ENCODE measurements at places on chromosomes 5 and 9. TPM values are rescaled to one million over a fixed set of nuclear protein-coding genes. Genes with fewer than 3 reads are reported as not detected.

Gene PRLR
- total RNA-seq, result 0.51 TPM

Gene NMUR2
- total RNA-seq, result not detected

Gene SPATA31D4
- total RNA-seq, result not detected

Gene PCDHB9
- total RNA-seq, result 3.1 TPM

Gene PKD2L2
- not detected for total RNA-seq

DNA sequence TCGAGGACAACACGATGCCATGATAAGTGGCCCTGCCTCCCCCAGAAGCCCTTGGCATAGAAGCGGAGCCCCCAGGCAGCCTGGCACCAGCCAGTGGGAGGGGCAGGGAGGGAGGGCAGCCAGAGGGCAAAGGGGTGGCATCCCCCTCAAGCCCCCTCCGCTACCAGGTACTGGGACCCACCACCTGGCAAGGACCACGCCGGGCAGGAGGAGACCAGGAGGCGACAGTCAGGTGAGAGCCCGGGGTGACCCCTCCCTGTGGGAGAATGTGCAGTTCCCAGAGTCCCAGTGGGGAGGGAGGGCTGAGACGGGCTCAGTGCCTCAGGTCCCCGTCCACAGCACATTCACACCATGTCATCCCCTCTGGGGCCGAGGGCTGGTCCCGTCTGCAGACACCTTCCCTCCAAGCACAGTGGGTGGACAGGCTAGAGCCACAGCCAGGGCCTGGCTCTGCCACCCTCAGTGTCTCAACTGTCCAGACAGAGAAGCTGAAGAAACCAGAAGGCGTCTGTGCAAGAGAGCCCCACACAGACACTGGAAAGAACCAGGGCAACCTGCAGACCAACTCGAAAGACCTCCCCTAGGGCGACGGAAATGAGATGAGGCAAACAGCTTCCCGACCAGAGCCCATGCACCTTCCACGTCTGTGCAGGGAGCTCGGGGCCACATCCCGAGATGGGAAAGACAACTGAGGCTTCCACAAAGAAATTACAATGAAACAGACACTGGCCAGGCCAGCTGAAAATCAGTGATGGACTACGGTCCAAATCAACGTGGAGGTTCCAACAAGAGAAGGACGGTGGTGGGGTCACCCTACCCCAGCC is 11.1 kb downstream of the BRD3 start:
- no peaks in the 10 kb centered on the region for H3K36me3 ChIP-seq
- no peak overlapping the region for H3K27ac ChIP-seq
- DNase-seq, result peak; percentile 1
- peaks cover 36% of the 10 kb centered on the region for H3K4me1 ChIP-seq
- H3K4me3 ChIP-seq, result no peak overlapping the region
- no peaks in the 10 kb centered on the region for H3K27me3 ChIP-seq

DNA sequence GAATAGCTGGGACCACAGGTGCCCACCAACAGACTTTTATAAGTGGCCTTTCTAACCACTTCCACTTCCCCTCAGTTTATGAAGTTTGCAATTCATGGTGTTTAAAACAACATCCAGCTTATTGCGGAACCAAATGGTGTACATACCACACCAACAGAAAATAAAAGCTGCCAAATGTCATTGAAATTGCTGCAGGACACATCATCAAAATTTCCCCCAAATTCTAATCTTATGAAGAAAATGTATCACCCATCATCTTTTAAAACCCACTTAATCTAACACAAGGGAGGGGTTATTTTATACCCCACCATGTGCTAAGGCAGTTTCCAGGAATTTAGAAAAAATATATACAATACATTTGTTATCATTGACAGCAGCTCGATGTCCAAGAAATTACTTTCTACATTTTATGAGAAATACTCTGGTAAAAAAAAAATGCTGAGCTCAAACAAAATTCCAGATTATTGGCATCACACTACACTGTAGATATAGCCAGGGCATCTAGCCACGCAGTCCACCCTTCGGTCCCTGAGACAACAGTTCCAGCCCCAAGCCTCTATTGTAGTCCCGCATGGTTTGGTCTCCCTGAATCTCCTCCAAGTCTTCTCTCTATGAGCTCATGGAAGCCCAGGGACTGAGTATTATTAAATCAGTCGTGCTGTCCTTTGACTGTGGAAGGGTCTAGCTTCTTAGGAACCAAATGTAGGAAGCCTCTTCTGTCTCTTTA is 372.8 kb upstream of the SLC30A5 start:
- no peak overlapping the region for H3K4me3 ChIP-seq
- no peaks in the 10 kb centered on the region for H3K4me1 ChIP-seq
- DNase-seq, result no peak
- no peak overlapping the region for H3K27ac ChIP-seq
- no peaks in the 10 kb centered on the region for H3K36me3 ChIP-seq

GRCh38 chr5:124752854-124753720 is 6.6 kb upstream of the ZNF608 start:
- H3K27ac ChIP-seq, result no peak overlapping the region
- H3K27me3 ChIP-seq, result no peaks in the 10 kb centered on the region
- no peaks in the 10 kb centered on the region for H3K36me3 ChIP-seq
- no peak overlapping the region for H3K4me3 ChIP-seq
- no peak for DNase-seq

DNA sequence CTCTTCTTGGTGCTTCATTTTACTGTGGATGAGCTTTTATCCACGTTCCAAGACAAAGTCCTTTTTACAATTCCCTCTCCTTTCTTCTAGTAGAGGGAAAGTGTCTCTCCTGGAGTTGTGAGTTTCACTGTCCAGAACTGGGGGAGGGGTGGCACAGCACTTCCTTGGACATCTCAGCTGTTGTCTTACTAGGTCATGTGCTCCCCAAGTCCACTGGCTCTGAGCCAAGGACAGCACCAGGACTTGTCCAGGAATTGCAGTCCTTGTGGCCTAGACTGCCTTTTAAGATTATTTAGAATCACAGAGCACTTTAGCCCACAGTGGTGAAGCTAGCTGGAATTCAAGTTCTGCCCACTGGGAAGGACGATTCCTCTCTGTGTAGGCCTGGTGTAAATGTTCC is 700.2 kb upstream of the PTPRD start:
- H3K27me3 ChIP-seq, result no peaks in the 10 kb centered on the region
- DNase-seq, result no peak
- H3K4me3 ChIP-seq, result no peak overlapping the region

- no peak overlapping the region for H3K27ac ChIP-seq
- no peaks in the 10 kb centered on the region for H3K36me3 ChIP-seq
- peaks cover 13% of the 10 kb centered on the region for H3K4me1 ChIP-seq
- no peak overlapping the region for H3K4me3 ChIP-seq
- no peaks in the 10 kb centered on the region for H3K27me3 ChIP-seq
Measured at GRCh38 chr9:121859646-121860045, 208.2 kb downstream of the DAB2IP start.

GRCh38 chr5:98827161-98827560 is 53.7 kb downstream of the RGMB start:
- no peak overlapping the region for H3K27ac ChIP-seq
- peak; percentile 53 for DNase-seq
- no peaks in the 10 kb centered on the region for H3K4me1 ChIP-seq
- no peak overlapping the region for H3K4me3 ChIP-seq

DNA sequence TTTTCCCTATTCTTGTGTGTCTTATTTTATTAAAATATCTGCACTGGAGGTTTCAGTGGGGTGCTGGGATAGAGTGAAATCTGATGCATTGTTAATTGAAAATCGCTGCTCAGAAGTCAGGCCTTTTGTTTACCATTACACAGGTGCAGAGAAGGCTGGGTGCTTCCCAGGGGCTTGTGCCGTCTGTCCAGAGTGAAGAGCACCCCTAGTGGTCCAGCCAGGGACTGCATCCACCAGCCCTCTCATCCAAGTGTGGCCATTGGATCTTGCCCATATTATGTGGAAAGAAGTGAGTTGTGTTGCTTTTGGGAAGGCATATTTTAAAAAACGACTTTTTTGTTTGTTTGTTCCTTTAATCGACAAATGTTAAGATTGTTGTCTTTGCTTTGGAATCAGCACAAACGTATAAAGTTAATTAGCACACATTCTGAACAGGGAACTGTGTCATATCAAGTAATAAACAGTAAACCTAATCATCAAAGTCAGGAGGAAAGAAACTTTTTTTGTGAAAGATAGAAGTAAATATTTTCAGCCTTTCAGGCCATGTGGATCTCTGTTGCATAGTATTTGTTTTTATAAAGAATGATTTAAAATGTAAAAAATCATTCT is 315.6 kb downstream of the MTRR start:
- H3K4me3 ChIP-seq, result no peak overlapping the region
- H3K36me3 ChIP-seq, result no peaks in the 10 kb centered on the region
- peak; percentile 70 for DNase-seq
- H3K27me3 ChIP-seq, result no peaks in the 10 kb centered on the region
- no peak overlapping the region for H3K27ac ChIP-seq
- H3K4me1 ChIP-seq, result no peaks in the 10 kb centered on the region

DNA sequence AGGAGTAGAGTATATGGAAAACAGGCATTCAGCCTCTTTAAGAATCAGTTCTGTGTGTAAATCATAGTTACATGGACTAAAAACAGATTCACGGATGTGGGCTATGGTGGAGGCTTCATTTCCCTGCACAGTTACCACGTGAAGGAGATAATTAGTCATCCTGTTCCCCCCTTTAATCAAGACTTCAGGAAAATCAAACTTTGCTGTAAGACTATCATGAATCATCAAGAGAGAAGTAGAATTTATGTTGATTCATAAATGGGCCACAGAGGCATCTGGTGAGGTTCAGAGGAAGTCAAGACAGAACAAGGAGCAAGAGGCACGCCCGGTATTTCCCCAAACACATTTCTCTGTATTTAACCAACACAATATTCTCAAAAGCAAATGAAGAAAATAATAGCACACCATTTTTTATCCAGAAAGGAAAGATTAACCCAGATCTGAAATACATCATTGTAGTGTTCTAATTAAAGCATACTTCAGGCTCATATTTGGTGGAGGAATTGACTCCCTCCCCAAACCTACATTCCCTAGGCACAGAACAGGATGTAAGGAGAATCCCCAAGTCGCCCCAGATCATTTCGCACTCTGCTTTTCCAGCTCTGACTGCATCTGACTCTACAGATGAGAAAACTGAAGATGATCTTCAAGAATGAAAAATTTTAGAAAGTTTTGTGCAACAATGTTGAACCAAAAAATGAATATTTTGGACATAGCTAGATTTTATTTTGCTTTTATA is 175.8 kb upstream of the GAS1 start:
- no peaks in the 10 kb centered on the region for H3K27me3 ChIP-seq
- no peaks in the 10 kb centered on the region for H3K4me1 ChIP-seq
- H3K4me3 ChIP-seq, result no peak overlapping the region
- DNase-seq, result no peak
- H3K36me3 ChIP-seq, result no peaks in the 10 kb centered on the region

DNA sequence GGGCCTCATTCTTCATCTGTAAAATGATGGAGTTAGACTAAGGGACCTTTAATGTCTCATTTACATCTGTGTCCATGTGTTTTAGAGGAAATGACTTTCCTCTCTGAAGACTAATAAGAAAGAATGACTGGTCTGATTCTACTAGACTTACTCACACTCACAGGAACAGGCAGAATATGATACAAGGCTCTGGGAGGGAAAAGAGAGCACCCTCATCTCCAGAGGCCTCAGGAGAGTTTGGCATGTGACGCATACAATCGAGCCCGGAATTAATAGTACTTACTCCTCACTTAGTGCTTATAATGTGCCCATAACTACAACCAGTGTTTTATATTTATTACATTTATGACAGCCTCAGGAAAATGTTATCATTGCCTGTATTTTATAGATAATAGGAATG is 608.7 kb downstream of the KCTD16 start:
- H3K36me3 ChIP-seq, result no peaks in the 10 kb centered on the region
- no peaks in the 10 kb centered on the region for H3K27me3 ChIP-seq
- no peak overlapping the region for H3K27ac ChIP-seq
- no peaks in the 10 kb centered on the region for H3K4me1 ChIP-seq
- DNase-seq, result no peak

DNA sequence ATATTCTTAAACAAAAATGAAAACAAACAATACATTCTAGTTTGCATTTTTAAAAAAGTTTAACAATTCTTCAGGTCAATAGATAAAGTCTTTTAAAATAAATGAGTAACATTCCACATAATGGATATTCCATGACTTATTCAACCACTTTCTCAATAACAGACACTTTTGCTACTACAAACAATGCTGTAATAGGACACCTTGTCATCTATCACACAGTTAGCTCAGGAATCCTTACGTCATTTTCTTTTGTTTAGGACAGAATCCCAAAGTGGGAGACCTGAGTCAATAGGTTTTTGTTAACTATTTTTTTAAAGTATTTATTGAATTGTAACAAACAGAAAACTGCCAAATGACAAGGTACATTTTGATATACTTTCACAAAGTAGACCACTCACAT is 72.5 kb downstream of the CEP120 start:
- peaks cover 8% of the 10 kb centered on the region for H3K36me3 ChIP-seq
- no peak overlapping the region for H3K27ac ChIP-seq
- DNase-seq, result no peak
- H3K4me1 ChIP-seq, result no peaks in the 10 kb centered on the region
- no peaks in the 10 kb centered on the region for H3K27me3 ChIP-seq

- H3K4me3 ChIP-seq, result peak overlapping the region; percentile 97
- peak overlapping the region; percentile 88 for H3K27ac ChIP-seq
- no peaks in the 10 kb centered on the region for H3K36me3 ChIP-seq
- peaks cover 11% of the 10 kb centered on the region for H3K4me1 ChIP-seq
- H3K27me3 ChIP-seq, result no peaks in the 10 kb centered on the region
Measured at GRCh38 chr9:124868511-124869465, 6.9 kb downstream of the ARPC5L start.

DNA sequence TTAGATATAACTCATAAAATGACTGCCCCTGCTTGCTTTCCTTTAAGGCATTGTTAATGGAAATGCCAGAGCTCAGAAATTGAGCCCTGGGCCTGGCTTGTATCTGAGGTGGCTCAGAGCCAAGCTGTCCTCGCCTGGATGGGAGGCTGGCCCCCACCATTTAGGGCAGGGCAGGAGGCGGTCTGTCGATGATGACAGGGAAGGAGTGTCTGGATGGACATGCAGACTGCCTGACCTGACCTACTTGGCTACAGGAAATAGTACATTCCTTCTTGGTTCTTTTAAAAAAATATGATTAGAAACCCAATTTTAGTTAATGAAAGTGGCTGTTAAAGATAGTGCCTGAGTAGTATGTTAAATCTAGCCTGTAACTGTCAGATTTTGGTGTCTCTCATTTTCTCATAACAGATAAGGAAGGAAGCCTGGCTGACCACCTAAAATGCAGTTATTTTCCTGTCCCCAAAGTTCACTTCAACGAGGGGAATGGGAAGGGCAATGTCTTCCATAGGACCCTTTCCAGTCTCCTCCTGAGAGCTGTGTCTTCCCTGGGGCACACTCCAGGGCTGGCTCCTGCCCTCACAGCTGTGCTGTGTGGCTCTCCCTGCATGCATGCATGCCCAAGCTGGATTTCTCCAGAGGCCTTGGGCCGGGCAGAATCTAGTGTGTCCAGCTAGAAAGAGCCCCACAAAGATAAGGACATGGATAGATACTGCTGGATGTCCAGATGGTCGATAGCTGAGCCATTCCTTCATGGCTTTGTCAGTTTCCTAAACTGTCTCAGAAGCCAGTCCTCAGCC is 42.3 kb downstream of the MACROH2A1 start:
- no peaks in the 10 kb centered on the region for H3K27me3 ChIP-seq
- no peaks in the 10 kb centered on the region for H3K36me3 ChIP-seq
- no peak overlapping the region for H3K27ac ChIP-seq
- H3K4me1 ChIP-seq, result no peaks in the 10 kb centered on the region
- H3K4me3 ChIP-seq, result no peak overlapping the region

GRCh38 chr5:99022250-99022649 is 93.4 kb upstream of the CHD1 start:
- H3K4me1 ChIP-seq, result no peaks in the 10 kb centered on the region
- no peak overlapping the region for H3K4me3 ChIP-seq
- H3K27ac ChIP-seq, result no peak overlapping the region
- no peaks in the 10 kb centered on the region for H3K36me3 ChIP-seq
- no peak for DNase-seq
- no peaks in the 10 kb centered on the region for H3K27me3 ChIP-seq

GRCh38 chr5:53820119-53820801 is 259.8 kb downstream of the NDUFS4 start:
- H3K36me3 ChIP-seq, result no peaks in the 10 kb centered on the region
- H3K4me1 ChIP-seq, result no peaks in the 10 kb centered on the region
- DNase-seq, result no peak
- H3K27ac ChIP-seq, result no peak overlapping the region

Measured in neural progenitor cell (in vitro differentiated cells).